ENCODE measurements at places on chromosomes 5 and 9.

DNA sequence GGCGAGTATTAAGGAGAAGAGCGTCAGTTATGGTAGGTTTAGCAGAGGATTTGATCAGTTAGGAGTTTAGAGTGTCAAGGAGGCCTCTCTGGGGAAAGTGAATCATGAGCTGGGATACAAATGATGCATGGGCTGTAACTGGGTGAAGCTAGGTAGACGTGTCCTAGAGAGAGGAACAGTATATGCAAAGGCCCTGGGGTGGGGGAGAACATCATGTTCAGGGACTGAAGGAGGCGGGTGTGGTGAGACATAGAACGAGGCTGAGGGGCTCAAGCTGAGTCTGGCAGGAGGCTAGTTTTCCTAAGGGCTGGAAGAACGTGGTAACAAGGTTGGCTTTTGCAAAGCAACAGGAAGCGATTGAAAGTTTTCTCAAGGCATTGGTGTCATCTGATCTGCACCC, 10.5 kb downstream of the TMEM268 start:
- no peak for DNase-seq

GRCh38 chr5:74469234-74469994, 171.1 kb downstream of the ENC1 start:
- no peak for DNase-seq

- DNase-seq: no peak
Observed at GRCh38 chr9:38720083-38720745, at the start of gene FAM240B. TSS of gene FAM240B (minus strand) at chr9:38720133. CDS start at chr9:38703999, 16,134 bp downstream.

GRCh38 chr5:93058309-93058708, 522.7 kb downstream of the NR2F1-AS1 start:
- DNase-seq: no peak

DNA sequence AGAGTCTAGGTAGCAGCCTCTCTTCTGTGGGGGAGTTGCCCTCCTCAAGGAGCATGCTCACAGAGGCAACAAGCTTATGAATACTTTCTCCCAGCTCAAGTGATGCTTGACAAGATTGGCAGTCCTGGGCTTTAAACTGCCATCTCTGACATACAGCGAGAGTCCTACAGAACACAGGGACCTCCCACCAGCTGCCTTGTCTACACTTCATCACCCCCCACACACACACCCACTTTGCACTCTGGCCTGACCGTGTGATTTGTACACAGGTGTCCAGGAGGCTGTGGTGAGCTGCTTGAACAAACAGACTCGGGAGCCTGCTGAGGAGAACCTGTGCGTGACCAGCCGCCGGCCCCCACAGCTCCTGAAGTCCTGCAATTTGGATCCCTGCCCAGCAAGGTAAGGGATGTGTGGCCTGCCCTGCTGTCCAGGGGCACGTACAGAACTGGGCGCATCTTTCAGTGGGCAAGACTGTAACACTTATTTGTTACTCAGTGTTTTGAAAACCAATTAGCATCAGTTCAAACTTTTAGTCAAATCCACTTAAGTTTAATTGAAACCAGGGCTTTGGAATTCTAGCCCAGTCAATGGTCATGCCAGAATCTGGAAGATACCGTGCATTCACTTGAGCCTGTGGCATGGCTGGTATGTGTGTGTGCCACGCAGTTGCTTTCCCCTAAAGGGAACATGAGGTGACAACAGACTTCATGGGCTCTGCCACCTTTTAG, 247.5 kb downstream of the ADAMTSL1 start:
- no peak for DNase-seq

GRCh38 chr5:141934099-141934844, 10.6 kb downstream of the DELE1 start:
- no peak for DNase-seq

DNA sequence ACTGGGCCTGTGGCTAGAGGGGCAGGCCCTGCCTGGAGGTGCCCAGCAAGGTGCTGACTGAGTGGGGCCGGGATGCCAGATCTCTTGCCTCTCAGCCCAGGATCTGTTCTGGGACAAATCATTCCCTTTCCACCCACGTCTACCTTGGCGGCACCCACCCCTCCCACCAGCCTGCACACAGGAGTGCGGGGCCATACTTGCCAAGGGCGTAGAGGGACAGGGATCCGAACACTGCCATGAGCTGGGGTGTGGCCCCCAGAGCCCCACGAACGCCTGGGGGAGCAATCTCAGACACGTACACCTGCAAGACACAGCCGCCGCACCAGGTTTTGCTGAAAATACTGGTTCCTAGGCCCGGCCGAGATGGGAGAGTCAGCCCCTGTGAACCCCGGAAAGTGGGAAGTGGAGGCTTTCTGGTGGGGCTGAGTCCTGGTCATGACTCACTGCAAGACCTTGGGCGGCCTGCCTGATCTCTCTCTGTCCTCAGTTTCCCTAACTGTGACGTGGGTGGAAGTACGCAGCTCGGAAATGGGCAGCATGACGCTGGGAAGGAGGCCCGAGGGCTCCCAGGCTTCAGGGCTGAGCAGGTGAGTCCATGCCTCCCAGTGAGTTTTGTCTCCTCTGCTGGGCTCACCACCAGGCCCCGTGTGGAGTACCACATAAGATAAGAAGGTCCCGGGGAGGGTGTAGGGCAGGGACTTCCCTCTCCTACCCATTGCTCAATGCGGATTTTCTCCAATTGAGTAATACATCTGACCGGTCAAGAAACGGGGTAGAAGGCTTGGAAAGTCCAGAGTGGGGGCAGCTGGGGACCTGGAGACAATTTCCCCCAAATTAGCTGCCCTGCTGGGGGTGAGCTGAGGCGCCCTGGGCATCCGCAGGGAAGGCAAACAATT, 2.6 kb downstream of the SLC2A6 start:
- DNase-seq: no peak

GRCh38 chr5:160333721-160334120, 21.4 kb upstream of the CCNJL start:
- DNase-seq: no peak

DNA sequence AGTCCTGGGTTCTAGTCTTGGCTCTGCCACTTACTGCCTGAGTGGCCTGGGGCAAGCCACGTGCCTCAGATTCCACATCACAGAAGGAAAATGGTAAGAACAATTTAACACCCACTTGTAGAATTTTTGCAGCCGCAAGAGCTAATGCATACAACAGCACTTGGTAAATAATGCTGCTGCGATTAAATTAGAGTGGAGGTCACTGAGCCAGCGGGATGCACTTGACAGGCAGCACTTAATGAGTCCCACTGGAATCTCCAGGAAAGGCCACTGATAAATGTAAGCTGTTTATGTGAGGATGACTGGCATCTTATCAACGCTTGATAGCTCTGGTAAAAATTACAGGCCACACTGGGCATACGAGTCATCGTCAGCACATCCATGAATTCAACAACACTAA, 59.4 kb upstream of the UBTD2 start:
- DNase-seq: no peak

DNA sequence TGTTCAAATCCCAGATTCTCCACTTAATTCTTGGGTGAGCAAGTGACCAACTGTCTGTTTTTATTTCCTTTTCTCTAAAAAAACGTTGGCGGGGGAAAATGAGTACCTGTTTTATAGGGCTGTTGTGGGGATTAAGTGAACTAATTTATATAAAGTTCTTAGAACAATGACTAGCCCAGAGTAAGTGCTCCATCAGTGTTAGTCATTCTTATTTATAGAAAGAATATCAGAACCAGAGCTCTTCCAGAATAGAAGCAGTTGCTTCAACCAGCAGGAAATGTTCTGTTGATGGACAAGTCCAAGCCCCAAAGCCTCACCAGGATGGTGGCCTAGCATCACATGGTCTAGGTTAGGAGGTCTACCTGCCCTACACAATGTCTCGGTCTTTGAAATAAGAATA, 379.2 kb downstream of the ACTL7B start:
- no peak for DNase-seq

DNA sequence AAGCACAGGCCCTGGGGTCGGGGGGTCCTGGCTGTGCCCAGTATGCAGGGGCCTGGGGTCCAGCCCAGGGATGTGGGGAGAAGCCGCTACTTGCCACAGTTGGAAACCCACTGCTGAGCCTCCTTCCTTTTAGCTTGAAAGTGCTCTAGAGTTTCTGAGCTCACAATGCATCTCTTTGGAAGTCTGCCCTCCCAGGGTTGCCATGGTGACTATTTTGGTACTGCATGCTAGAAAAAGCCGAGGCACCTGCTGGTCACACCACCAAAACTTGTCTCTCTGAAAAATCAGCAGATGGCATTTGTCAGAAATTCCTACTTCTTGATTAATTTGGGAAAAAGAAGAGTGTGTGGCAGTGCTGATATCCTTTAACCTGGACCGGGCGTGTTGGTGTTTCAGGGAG, 151.8 kb downstream of the SEC61B start:
- DNase-seq: no peak

DNA sequence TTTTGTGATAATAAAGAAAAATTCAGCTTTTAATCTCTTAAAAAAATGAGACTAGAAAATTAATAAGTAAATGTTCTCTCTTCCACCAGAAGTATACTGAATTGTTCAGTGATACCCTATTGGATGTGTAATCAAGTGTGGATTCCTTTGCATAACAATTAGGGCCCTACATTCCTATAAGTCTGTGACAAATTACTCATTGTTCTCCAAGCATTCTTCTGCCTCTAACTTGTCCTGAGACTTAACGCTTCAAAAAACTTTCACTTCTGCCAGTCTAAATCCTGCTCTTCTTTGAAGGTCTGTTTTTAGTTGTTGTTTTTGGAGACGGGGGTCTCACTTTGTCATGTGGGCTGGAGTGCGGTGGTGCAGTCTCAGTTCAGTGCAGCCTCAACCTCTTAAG, 9.2 kb upstream of the DDX46 start:
- no peak for DNase-seq

All from CD4-positive, CD25-positive, alpha-beta regulatory T cell (primary cell).